Activated CD4-positive, alpha-beta T cell treated with anti-CD3 and anti-CD28 coated beads, Interleukin-2, amount 50 U/mL, for 48 hours (primary cell): ENCODE measurements at places on chromosomes 12 and 14.

GRCh38 chr12:19646599-19646998, 207.3 kb downstream of the AEBP2 start:
- DNase-seq: no peak

- no peak for DNase-seq
Observed at GRCh38 chr12:127172861-127173260, 1094.1 kb upstream of the TMEM132C start.

- DNase-seq: no peak
Observed at GRCh38 chr12:162467-163307, 51.3 kb downstream of the SLC6A12 start.

GRCh38 chr12:129701631-129702101, 202.2 kb downstream of the TMEM132D start:
- no peak for DNase-seq

DNA sequence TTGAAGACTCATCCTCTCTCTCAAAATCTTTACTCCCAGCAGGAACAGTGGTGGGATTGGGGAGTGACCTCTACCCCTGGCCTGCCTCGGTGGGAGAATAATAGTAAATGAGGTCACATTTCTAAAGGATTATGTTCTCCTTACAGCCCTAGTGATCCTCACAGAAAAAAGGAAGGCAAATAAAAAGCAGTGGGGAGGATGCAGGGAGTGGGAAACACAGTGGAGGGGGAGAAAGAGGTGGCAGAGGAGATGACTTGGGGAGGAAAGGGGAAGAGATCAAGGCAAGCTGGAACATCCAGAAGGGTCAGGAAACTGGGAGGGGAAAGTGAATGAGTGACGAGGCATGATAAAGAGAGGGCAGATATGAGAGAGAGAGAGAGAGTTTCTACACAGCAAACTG, 8.3 kb upstream of the SYNDIG1L start:
- no peak for DNase-seq

GRCh38 chr12:51240971-51241370, 2.3 kb downstream of the DAZAP2 start:
- no peak for DNase-seq

DNA sequence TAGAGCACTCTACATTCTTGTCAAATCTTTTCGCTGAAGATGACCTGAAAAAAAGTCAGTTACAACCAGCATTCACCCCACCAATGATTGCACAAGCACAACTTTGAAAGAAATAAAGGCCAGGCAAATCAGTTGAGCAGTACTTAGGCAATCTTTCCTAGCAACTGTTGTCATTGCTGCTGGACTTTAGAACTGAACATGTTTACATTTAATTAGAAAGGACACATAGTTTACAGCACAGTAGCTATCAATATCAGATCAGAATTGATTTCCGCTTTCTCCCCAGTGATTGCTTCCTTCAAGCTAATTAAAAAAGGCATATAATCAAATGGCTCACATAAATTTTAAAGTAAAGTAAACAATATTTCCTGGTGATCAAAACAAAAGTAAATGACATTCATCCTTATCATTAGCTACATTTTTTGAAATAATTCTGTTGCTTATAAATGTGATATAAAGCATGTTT, 128.4 kb downstream of the FOXA1 start:
- no peak for DNase-seq

GRCh38 chr12:7091171-7091570, 1.1 kb downstream of the C1R start:
- DNase-seq: no peak

- no peak for DNase-seq
Observed at GRCh38 chr14:36479344-36479743, 40.7 kb downstream of the NKX2-1 start.
